ENCODE measurements at places on chromosomes 2 and 18.

- DNase-seq, result no peak
Observed at GRCh38 chr2:220936641-220937197, 635.4 kb downstream of the EPHA4 start.

- no peak for DNase-seq
Observed at GRCh38 chr2:54543733-54544396, 87.7 kb downstream of the SPTBN1 start.

DNA sequence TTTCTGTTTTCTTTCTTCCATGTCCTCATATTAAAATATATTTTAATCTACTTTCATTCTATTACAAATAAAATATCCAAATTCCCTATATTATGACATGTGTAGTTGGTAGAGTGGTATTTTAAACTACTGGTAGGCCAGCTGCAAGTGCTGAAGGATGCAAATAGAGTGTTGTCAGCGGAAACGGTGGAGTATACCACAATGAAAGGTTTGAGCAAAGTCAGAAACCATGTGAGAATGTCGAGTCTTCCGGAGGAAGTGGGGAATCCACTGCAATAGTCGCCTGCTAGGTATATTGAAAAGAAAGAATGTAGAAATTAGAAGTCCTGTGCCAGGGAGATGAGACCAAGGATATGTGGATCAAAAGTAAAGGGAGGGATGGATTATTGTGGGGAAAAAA, 373.9 kb downstream of the DSEL start:
- no peak for DNase-seq

DNA sequence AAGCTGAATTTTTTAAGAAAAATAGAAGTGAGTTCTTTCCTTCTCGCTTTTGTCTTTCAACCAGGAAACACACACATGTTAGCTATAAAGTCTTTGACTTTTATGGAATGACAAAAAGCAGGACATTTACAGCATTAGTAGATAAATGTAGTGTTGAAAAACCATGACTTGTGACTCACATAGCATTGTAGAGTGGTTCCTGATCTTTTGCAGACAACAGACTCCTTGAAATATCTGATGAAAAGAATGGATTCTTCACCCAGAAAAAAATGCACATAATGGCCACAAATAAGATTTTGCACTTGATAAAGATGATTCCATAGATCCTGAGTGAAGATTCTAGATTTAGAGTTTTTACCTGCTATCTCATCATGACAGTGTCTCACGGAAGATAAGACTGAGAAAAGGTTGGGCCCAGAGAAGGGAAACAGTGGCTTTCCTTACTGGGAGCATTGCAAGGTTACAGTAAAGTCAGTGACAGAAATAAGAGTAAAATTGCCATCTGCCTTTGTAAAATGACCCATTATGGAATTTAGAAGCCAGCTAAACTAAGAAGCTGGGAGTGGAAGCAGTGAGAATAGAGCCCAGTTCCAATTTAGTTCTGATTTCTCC, 14.0 kb downstream of the SMARCAL1 start:
- no peak for DNase-seq

DNA sequence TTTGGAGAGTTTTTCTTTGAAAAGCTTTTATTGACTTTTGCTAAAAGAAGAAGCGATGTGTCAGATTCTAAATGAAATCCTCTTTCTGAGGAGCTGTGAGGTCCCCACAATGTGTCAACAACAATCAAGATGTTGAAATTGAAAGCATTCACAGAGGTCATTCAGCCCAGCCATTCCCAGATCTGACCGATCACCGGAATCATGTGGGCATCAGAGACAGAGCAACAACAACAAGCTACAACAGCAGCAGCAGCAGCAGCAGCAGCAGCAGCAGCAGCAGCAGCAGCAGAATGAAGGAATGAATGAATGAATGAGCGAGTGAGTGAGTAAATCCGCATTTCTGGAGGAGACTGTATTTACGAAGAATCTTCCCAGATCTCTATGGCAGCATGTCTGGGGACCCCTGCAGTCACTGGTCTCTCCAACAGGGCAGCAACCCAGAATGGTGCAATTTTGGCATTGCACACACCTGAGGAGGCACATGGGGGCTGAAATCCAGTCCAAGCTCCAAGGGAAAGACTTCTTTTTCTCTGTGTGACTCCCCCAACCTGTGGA, 299.0 kb downstream of the MYCN start:
- no peak for DNase-seq

GRCh38 chr2:115652652-115653051, 1210.2 kb downstream of the DPP10 start:
- no peak for DNase-seq

GRCh38 chr2:6524691-6525474, 340.8 kb downstream of the CMPK2 start:
- DNase-seq, result no peak

DNA sequence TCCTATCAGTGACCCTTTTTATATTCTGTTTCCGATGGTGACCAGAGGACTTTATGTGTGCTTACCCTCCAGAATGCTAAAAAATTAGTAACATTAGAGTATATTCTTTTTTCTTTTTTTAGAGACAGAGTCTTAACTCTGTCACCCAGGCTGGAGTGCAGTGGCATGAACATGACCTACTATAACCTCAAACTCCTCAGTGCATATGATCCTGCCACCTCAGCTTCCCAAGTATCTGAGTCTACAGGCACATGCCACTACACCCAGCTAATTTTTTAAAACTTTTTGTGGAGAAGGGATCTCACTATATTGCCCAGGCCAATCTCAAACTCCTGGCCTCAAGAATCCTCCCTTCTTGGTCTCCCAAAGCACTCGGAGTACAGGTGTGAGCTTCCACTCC, 74.6 kb downstream of the MALT1 start:
- DNase-seq, result no peak

DNA sequence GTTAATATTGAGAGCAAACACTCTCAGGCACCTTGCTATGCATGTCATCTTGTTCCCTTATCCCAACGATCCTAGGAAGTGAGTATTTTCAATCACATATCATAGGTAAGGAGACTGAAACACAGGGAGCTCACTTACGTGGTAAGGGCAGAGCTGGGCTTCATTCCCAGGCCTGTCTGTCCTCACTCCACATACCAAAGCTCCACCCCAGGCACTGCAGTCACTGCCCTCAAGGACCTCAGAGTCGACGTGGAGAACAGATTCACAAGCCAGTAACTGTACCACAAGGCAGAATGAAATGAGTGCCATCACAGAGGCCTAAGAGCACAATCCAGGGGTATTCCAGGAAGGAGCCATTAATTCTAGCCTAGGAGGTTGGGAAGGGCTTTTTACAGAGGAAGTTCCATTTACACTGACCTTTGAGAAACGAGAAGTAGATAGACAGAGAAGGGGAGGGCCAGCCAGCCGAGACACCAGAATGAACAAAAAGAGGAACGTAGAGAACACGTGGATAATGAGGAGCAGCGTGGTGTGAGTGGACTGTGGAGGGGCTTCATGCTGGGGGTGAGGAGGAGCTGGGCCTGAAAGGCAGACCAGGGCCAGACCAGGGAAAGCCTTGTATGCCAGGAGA, 48.6 kb downstream of the KIAA2012 start:
- no peak for DNase-seq

GRCh38 chr2:73289304-73289703, 4.0 kb downstream of the EGR4 start:
- DNase-seq, result no peak

- no peak for DNase-seq
Observed at GRCh38 chr2:191045141-191045540, 31.2 kb upstream of the STAT1 start.

DNA sequence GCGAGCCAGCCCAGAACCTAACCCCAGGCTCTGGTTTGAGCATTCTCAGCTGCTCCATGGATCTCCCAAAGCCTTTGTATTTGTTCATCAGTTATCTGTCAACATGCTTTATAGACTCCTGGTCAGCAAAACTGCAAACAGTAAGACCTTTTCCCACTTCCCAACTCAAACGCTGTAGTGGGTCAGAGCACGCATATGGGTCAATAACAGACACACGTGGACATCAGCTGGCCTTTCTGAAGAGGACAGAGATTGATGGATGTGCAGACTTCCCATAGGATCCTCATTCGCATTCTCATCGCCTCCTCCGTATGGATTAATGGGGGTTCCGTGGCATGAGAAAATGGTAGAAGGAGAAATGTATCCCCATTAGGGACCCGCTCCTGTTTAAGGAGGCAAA, 508.1 kb downstream of the EIPR1 start:
- DNase-seq, result no peak

DNA sequence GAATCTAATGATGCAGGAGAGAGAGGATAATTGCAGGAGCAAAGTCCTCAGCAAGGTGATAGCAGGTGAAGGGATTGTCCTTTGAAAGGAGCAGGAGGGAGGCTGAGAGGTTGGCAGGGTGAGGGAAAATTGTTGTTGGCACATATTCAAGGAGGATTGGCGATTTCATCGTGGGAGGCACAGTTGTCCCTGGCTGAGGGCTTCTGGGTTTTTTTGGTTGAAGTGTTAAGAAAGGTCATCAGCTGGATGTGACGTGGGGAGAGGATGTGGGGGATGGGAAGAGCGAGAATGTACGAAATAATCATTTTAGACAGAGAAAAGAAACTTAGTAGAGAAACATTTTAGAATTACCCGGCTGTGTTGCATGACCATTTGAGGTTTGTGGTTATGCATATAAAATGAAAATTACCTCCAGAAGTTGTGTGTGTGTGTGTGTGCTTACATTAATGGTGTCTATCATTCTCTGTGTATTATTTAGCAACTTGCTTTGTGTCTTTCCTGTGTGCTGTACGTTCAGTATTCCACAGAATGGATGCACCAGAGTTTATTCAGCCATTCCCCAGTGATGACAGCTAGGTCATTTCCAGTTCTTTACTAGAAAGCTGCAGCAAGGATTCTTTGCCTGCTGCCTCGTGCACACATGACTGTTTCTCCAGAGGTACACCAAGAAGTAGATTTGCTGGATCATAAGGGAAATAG, 67.6 kb downstream of the SDC1 start:
- no peak for DNase-seq

- DNase-seq, result no peak
Observed at GRCh38 chr2:191247381-191248057, 2.3 kb downstream of the MYO1B start.

GRCh38 chr18:45538444-45538843, 76.8 kb upstream of the SLC14A2 start:
- no peak for DNase-seq

- DNase-seq, result no peak
Observed at GRCh38 chr2:163348857-163349380, 386.9 kb downstream of the FIGN start.

- DNase-seq, result no peak
Observed at GRCh38 chr2:170238776-170239175, 60.8 kb downstream of the MYO3B start.

DNA sequence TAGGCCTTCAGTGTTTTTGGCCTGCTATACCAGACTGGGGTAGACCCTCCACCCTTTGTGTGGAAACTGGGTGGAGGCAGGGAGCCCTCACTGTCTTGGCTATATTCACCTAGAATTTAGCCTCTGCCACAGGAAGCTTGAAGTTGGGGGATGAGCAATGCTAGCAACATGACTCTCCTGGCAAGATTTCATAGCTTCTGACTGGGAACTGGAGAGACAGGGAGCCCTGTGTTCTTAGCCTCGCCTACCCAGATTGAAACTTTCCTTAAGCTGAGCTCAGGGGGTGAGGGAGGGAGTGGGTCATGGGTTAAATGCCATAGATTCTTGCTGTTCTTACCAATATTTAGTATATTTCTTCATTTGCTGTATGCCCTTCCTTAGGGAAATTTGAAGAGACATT, 46.8 kb upstream of the FAM98A start:
- no peak for DNase-seq

DNA sequence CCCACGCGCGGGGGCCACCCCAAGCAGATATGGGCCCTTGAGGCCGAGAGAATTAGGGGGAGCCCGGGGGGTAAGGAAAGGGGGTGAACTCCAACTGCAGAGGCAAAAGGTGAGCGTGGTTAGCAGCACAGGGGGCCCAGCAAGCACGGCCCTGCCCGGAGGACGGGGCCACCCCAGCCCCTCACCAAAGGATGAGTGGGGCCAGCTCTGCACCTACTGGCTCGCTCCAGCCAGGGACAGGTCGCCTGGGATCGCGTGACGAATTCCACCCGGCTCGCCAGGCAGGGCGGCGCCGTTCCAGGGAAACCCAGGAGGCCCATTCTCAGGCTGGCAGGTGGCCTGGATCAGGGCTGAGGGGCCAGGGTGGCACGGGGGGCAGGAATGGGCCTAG, 38.6 kb downstream of the BIN1 start:
- DNase-seq, result no peak

DNA sequence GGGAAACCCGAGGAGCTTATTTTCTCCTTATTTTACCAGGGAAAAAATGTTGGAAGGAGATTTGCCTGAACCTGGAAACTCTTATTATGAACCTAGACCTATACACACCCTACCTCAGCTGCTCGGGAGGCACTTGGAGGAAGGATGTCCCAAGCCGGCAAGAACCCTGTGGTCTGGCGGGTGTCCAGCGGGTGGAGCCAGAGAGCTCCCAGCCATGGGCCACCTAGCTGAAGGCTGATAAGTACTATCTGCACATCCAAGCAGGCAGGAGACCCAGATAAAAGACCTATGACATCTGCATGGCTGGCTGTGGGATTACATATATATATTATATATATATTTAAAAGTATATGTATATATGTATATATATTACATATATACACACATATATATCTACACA, 1.1 kb upstream of the SLC14A1 start:
- DNase-seq, result peak; percentile 75

DNA sequence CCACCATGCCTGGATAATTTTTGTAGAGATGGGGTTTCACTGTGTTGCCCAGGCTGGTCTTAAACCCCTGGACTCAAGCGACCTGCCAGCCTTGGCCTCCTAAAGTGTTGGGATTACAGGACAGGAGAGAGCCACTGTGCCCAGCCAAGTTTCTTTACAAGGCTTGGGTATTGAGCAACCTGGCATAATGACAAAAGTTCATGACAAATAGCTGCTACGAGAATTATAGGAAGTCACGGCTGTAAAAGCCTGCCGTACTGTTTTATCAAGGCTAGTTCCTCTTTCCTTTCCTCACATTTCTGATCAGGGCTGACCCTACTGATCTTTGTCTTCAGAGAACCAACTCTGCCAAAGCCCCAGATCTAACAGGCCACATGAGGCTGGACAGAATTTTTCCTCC, 490.4 kb upstream of the SPRED2 start:
- no peak for DNase-seq

DNA sequence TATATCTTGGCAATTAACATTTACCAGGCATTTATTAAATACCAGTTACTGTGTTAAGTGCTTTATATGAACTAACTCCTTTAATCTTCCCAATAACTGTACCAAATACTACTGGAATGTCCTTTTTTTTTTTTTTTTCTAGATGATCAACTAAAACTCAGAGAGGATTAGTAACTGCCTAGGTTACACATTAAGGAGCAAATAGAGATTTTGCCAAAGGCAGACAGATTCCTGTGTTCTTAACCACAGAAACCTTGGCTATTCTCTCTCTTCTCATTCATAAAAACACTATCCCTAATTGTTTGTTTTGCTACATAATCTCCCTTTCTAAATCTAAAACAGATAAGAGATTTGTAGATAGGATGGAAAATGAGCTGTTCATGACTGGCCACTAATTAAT, 13.3 kb downstream of the DHX57 start:
- DNase-seq, result no peak
